Stimulated activated CD8-positive, alpha-beta memory T cell treated with anti-CD3 and anti-CD28 coated beads, Interleukin-4, amount 100 ng/mL, for 4 hours (primary cell): ENCODE measurements at places on chromosomes 16 and 17.

DNA sequence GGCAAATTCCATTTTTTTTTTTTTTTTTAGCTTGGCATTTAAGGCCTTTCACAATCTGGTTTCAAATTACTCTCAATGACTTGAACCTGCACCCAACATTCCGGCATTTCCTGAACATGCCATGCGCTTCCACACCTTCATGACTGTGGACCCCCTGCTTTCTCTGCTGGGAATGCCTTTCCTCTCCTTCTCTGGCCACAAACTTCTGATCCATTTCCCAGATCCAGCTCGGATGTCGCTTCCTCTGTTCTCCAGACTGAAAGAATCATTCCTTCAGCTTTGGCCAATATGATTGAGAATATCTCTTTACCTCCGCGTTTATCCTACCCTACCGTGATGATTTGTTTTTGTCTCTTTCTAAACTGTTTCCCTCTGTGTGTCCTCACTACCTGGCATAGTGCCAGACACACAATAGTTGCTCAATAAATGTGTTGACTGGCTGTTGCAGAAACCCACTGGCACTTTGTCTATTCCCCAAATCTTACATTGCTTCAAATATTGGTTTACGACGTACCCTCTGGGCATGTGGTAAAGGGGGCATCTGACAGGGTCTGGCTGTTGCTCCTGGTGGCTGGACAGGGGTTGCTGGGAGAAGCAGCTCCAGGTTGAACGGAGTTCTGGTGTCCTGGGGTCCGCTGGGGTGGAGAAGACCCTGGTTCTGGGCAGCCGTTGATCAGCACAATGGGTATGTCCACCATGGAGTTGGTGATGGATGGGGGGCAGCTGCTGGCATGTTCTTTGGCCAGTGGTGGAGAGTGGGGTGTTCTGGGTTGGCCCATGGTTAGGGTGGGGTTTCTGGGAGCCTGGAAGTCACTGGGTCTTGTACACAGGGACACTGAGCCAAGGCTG, 14.7 kb downstream of the TNS4 start:
- no peak for DNase-seq

- no peak for DNase-seq
Measured at GRCh38 chr16:49352892-49353291, 20.7 kb upstream of the C16orf78 start.

- no peak for DNase-seq
Measured at GRCh38 chr16:82703871-82704768, 77.4 kb downstream of the CDH13 start.

DNA sequence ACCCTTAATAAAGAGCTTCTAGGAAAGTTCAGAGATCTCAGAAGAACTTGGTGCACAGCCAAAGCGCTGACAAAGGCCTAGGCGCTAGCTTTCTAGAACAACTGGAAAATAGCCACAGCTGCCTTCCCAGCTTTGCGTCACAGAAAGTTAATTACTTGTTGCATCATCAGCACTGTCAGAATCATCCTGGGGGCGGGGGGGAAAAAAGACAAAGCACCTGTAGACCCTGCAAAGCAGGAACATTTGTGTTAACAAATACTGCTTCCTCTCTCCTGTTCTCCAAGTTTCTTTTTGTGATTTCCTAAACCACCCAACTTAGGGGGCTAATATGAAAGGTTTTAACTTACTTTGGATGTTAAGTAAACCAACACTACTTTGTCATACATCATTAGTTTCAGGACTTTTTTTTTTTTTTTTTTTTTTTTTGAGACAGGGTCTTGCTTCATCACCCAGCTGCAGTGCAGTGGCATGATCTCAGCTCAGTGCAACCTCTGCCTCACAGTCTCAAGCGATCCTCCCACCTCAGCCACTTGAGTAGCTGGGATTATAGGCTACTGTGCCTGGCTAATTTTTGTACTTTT, 4.8 kb upstream of the AARSD1 start:
- DNase-seq, result no peak

GRCh38 chr17:48066192-48066591, 18.0 kb downstream of the NFE2L1 start:
- DNase-seq, result no peak

- no peak for DNase-seq
Measured at GRCh38 chr17:41494524-41494923, 4.8 kb upstream of the KRT36 start.

DNA sequence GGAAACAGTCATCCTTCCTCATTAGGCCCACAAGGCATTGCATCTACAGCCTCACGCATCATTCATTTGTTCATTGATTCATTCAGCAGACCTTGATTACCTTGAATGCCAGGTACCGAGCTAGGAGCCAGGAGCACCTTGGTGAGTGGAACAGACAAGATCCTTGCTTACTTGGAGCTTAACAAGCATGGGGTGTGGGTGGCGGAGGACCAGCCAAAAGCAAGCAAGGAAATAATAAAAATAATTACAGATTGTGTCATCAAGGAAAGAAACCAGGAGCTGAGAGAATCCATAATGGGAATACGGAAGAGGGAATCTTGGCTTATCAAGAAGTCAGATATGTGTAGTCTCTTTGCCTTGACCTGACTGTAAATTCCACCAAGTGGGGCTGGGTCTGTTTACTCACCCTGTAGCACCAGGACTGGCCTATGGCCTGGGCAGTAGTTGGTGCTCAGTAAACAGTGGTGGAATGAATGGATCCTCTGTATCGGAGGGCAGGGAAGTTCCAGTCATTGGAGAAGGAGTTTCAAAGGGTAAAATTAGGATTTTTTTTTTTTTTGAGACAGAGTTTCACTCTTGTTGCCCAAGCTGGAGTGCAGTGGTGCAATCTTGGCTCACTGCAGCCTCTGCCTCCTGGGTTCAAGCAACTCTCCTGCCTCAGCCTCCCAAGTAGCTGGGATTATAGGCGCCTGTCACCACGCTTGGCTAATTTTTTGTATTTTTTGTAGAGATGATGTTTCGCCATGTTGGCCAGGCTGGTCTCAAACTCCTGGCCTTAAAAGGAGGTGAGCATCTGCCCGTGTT, 157.7 kb downstream of the MSI2 start:
- DNase-seq, result no peak

- DNase-seq, result no peak
Measured at GRCh38 chr17:11622492-11622891, 24.2 kb downstream of the DNAH9 start.

- no peak for DNase-seq
Measured at GRCh38 chr16:17835118-17835876, 364.5 kb upstream of the XYLT1 start.

- no peak for DNase-seq
Measured at GRCh38 chr16:71956486-71956885, 43.7 kb downstream of the PKD1L3 start.

DNA sequence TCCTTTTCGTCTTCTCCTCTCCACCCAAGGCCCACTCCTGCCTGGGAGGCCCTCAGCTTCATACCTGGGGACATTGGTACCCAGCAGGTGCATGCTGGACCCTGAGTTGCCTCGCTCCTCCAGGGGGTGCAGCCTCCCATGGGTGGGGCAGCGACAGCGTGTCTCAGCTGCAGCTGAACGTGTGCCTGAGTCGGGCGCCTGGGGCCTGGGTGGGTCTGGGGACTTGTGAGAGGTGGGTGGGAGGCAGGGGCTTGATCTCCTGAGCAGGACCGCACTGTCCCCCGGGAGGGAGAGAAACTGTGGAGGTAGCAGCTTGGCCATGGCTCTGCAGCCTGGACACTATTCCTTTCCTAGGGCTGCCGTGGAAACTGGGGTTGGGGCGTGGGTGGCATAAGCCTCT, 24.8 kb upstream of the ENGASE start:
- no peak for DNase-seq

DNA sequence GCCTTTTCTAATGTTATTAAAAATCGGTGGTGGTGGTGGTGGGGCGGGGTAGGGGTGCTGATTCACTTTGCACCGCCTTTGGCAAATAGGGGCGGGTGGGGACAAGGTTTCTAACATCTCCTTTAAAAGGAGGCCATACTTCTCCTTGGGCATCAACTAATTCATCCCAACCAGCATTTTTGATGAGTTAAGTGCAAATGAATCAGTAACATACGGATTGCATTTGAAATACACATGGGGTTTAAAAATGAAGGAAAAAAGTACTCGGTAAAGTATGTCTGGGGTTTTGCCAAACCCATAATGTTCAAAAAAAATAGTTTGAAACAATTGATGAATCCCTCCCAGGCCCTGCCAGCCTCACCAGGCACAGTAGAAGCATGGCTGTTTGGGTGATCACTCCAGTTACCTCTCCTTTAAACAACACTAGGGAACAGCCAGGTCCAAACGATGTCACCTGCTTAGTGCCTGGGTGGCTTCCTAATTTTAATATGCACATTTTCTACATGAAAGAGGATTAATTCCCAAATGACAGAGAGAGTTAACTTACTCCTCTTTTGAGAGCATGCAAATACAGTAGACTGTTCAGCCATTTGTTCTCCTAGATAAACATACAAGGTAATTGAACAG, 107.2 kb downstream of the ANKFN1 start:
- no peak for DNase-seq

GRCh38 chr17:75515496-75516254, at the start of gene CASKIN2:
CASKIN2 (minus strand) TSS chr17:75515537; CDS start chr17:75513804, 1,733 bp downstream.
- peak; percentile 54 for DNase-seq

GRCh38 chr17:17921192-17922069, 50.8 kb downstream of the TOM1L2 start:
- no peak for DNase-seq

- no peak for DNase-seq
Measured at GRCh38 chr17:18157354-18157985, 26.2 kb upstream of the ALKBH5 start.

GRCh38 chr17:66304304-66305174, 2.1 kb downstream of the PRKCA start:
- no peak for DNase-seq

GRCh38 chr17:8327303-8327649, 12.4 kb upstream of the ODF4 start:
- DNase-seq, result no peak

GRCh38 chr16:82633964-82634600, 7.3 kb downstream of the CDH13 start:
- no peak for DNase-seq

GRCh38 chr17:58325976-58326468, 2.6 kb downstream of the TSPOAP1 start:
- no peak for DNase-seq

GRCh38 chr16:83266848-83267553, 540.8 kb upstream of the HSBP1 start:
- DNase-seq, result no peak

GRCh38 chr17:7293159-7293558, 1.3 kb downstream of the YBX2 start:
- DNase-seq, result no peak

- no peak for DNase-seq
Measured at GRCh38 chr17:4946312-4946976, 1.9 kb downstream of the PFN1 start.

DNA sequence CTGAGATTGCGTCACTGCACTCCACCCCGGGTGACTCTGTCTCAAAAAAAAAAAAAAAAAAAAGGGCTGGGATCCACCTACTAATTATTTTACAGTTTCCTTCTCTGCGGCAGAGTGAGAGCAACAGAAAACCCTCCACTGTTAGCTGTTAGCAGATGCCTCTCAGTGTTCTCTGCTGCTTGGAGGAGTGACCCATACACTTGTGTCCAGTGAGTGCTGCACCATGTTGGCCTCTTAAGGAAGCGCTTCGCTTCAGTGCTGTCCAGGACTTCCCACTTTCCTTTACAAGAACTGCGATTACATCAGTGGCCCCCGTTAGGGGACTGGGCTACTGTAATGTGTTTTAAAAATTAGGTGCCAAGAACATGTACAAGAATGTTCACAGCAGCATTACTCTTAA, 18.4 kb upstream of the CLEC18B start:
- no peak for DNase-seq

DNA sequence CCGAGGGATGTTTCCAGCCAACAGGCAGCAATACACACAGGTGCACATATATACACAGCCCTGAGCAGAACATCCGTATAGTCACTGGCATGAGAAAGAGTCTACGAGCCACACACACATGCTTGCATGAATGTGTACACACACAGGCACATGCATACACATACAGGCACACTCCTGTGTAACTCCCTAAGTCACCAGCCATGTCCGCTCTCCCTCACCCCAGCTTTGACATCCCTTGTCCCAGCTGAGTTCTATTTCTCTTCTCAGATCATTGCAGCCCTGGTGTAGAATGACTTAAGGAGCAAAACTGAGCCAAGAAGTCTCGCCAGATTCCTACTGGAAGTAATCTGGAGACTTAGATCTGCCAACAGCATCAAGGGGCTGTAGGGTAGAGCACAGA, 13.1 kb downstream of the CDRT4 start:
- no peak for DNase-seq

GRCh38 chr17:44864831-44865230, 17.1 kb downstream of the HIGD1B start:
- no peak for DNase-seq

DNA sequence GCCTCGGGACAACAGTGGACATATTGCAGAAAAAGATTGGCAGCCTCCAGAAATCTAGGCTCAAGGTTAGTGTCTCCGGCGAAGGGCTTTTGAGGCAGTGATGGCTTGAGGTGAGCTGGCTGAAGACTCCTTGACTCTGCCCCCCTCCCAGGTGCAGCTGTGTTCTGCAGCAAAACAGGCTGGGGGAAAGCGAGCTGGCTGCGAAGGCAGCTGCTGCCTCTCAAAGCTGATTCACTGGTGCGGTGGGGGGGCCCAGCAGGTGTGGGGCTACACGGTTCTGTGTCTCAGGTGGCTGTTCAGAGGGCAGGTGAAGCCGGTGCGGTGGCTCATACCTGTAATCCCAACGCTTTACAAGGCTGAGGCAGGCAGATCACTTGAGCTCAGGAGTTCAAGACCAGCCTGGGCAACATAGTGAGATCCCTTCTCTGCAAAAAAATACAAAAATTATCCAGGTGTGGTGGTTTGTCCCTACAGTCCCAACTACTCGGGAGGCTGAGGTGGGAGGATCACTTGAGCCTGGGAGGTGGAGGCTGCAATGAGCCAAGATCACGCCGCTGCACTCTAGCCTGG, 22.9 kb downstream of the C16orf96 start:
- no peak for DNase-seq

- no peak for DNase-seq
Measured at GRCh38 chr16:57736419-57737351, 1.1 kb downstream of the KATNB1 start.

DNA sequence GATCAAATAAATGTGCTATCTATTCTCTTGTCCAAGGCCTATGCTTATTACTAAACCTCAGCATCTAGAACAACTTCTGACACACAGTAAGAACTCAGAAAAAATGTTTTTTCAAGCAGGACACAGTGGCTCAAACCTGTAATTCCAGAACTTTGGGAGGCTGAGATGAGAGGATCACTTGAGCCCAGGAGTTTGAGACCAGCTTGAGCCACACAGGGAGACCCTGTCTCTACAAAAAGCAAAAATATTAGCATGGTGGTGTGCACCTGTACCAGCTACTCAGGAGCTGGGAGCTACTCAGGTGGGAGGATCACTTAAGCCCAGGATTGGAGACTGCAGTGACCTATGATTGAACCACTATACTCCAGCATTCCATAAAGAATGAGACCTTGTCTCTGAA, 32.5 kb downstream of the USP32 start:
- no peak for DNase-seq
